ENCODE measurements at places on chromosomes 2 and 18. TPM values are rescaled to one million over a fixed set of nuclear protein-coding genes. Genes with fewer than 3 reads are reported as not detected.

LBX2 gene
- 4.0 TPM for total RNA-seq

COBLL1 gene
- 5.2 TPM for total RNA-seq

COA5 gene
- total RNA-seq = 29.4 TPM

TEX44 gene
- total RNA-seq = not detected

STPG4 gene
- 0.70 TPM for total RNA-seq

GCG gene
- total RNA-seq = not detected

DCC gene
- total RNA-seq = 14.1 TPM

SLC11A1 gene
- total RNA-seq = 0.08 TPM

ALLC gene
- not detected for total RNA-seq

CCL20 gene
- 0.23 TPM for total RNA-seq

SLC38A11 gene
- not detected for total RNA-seq

PARD3B gene
- total RNA-seq = 2.2 TPM

SPP2 gene
- total RNA-seq = 0.23 TPM

ICOS gene
- total RNA-seq = not detected

STARD6 gene
- not detected for total RNA-seq

DLGAP1 gene
- not detected for total RNA-seq

MARCHF4 gene
- 24.1 TPM for total RNA-seq

C2orf66 gene
- total RNA-seq = not detected

CNGA3 gene
- not detected for total RNA-seq

CHAC2 gene
- 21.3 TPM for total RNA-seq

LOXHD1 gene
- not detected for total RNA-seq

NEU2 gene
- 0.24 TPM for total RNA-seq

WDSUB1 gene
- 7.7 TPM for total RNA-seq

TRABD2A gene
- 22.7 TPM for total RNA-seq

VPS4B gene
- total RNA-seq = 42.9 TPM

DUSP2 gene
- total RNA-seq = 1.0 TPM

NAT8 gene
- not detected for total RNA-seq

ALPG gene
- total RNA-seq = not detected

GULP1 gene
- total RNA-seq = 21.8 TPM

PLEKHH2 gene
- 0.29 TPM for total RNA-seq

COLEC12 gene
- not detected for total RNA-seq

LCT gene
- total RNA-seq = not detected

SERPINB10 gene
- not detected for total RNA-seq

VSNL1 gene
- not detected for total RNA-seq

MERTK gene
- 2.4 TPM for total RNA-seq

TCF7L1 gene
- total RNA-seq = 0.16 TPM

UGT1A4 gene
- not detected for total RNA-seq

OTOS gene
- not detected for total RNA-seq

ANKRD29 gene
- not detected for total RNA-seq

PMAIP1 gene
- 39.8 TPM for total RNA-seq

TGFA gene
- total RNA-seq = 25.8 TPM

REG1B gene
- total RNA-seq = not detected
